Right lobe of liver (tissue), 6 donors: ENCODE measurements at places on chromosomes 7 and 10.

DNA sequence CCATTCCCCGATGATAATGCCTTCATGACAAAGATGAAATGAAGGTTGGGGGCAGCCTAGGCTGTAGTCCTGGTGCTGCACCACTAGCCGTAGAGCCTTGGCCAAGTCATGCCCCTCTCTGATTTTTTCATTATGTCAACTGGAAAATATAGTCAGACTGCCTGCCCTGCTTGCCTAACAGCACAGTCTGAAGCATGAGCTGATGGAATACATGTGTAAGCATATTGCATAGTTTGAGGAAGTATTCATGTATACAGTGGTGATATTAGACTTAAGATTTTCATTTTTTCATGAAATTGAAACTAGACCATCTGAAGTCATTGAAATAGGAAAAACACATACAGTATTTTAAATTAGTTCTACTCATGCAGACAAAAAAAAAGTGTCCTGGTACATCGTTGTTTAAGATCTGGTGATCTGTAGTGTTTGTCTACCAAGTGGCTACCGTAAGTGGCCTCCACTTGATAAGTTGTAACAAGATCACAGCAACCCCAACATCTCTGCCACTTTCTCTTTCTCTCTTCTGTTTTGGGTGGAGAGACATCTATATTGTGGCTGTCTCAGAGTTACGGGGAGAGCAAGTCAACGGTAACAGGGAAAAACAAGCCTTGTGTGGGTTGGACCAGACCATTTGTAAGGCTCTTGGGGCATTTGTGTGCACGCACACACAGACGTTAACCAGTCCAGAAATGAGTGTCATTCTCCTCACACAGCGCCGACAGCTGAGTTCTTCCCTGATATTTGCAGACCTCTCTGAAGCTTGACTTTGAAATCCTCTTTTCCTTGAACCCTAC is 716.6 kb upstream of the GALNT17 start:
- no peak for DNase-seq

GRCh38 chr7:107180378-107180777 is 11.6 kb downstream of the HBP1 start:
- peak; percentile 35 for DNase-seq

DNA sequence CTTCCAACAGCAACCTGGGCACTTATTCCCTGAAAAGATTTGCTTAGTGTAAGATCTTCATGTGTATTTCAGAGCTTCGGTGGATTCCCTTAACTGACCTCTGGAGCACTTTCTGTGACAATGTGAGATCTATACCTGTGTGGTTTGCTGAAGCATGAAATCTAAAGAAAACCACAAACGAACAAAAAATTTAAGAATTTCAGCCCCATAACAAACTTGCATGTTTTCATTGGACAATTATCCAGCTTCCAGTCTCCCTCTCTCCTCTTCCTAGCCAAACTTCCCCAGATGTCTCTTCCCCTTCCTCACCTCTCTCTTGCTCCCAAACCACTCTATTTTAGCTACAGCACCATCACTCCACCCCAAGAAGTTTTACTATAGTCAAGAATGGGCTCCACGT is 279.9 kb upstream of the SORCS1 start:
- DNase-seq = no peak

DNA sequence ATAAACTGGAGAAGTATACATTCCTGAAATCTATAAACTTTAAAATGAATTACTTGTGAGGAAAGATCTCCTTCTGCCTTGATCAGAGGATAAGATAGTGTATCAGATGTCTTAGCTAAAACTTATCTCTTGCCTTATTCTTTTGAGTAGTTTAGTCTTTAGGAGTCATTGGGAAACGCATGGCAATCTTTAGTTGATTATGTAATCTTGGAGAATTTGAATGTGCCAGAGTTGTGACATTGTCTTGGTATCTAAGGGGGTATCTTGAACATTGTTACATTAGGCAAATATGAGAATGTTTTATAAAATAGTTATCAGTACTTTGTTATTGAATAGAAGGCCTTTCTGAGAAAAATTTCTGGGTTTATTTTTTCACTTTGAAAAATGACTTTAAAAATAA is 61.6 kb upstream of the ADRA2A start:
- no peak for DNase-seq

DNA sequence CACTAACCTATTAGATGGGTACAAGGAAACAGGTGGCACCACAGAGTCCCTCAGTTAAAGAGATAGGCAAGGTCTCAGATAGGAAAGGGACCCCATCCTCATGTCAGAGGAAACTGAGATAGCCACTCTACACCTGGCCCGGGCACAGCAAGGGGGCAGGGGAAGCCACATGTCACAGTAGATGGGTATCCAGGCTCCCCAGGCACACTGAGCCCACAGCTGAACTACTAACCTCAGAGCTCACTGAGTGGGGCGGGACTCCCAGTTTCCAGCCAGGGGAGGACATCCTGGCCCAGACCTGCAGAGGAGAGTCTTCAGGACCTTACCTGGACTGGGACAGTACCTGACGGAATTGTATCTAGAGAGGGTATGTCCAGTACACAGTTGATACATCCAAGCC is 3.7 kb upstream of the CDHR1 start:
- no peak for DNase-seq

GRCh38 chr10:59829601-59830000 is 76.3 kb upstream of the MRLN start:
- no peak for DNase-seq

DNA sequence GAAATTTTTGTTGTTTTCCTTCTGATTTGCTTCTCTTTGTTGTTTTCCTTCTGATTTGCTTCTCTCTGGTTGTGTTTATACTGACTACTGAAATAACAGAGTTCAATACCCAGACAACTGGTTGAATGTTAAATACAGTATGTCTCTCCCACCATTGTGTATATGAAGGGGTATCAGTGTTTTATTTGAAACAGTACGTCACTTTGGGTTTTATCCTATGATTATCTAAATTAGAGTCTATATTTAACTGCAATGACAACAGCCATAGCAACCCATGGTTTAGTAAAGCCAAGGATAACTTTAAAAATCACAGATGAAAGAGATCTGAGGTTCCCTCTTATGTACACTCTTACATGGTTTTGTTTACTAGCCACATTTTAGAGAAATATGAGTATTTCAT is 141.3 kb downstream of the GNAT3 start:
- no peak for DNase-seq
